ENCODE measurements at places on chromosomes 7 and 10.
A peak's percentile ranks its signal among the peaks of the same experiment; 100 is the strongest.

GRCh38 chr7:108136191-108136688 is 6.1 kb upstream of the LAMB4 start:
- H3K27ac ChIP-seq: peak overlapping the region; percentile 7
- H3K4me1 ChIP-seq: peaks cover 11% of the 10 kb centered on the region
- no peaks in the 10 kb centered on the region for H3K36me3 ChIP-seq
- H3K27me3 ChIP-seq: no peaks in the 10 kb centered on the region
- no peak overlapping the region for H3K4me3 ChIP-seq

- no peaks in the 10 kb centered on the region for H3K4me1 ChIP-seq
- no peak overlapping the region for H3K27ac ChIP-seq
- no peak for DNase-seq
- no peak overlapping the region for H3K4me3 ChIP-seq
These were observed 193.7 kb downstream of the CDK14 start for GRCh38 chr7:90789736-90790306.

GRCh38 chr10:84291384-84291783 is 37.0 kb upstream of the CCSER2 start:
- no peak overlapping the region for H3K4me3 ChIP-seq
- H3K36me3 ChIP-seq: no peaks in the 10 kb centered on the region
- H3K4me1 ChIP-seq: no peaks in the 10 kb centered on the region

GRCh38 chr10:100319707-100320402 is 10.2 kb downstream of the PKD2L1 start:
- H3K36me3 ChIP-seq: no peaks in the 10 kb centered on the region
- H3K27ac ChIP-seq: no peak overlapping the region

GRCh38 chr10:29386342-29386999 is 97.6 kb downstream of the LYZL1 start:
- no peak overlapping the region for H3K27ac ChIP-seq
- no peaks in the 10 kb centered on the region for H3K36me3 ChIP-seq
- no peak overlapping the region for H3K4me3 ChIP-seq
- no peak for DNase-seq

GRCh38 chr10:32347363-32348022 is 535 bp upstream of the EPC1 start:
- H3K4me3 ChIP-seq: peak overlapping the region; percentile 98
- DNase-seq: no peak
- no peaks in the 10 kb centered on the region for H3K27me3 ChIP-seq
- H3K27ac ChIP-seq: peak overlapping the region; percentile 50

GRCh38 chr7:1160670-1161021 is 650 bp upstream of the ZFAND2A start:
- H3K36me3 ChIP-seq: peaks cover 24% of the 10 kb centered on the region
- H3K4me1 ChIP-seq: peaks cover 29% of the 10 kb centered on the region
- H3K27me3 ChIP-seq: no peaks in the 10 kb centered on the region
- peak overlapping the region; percentile 66 for H3K27ac ChIP-seq
- no peak for DNase-seq

DNA sequence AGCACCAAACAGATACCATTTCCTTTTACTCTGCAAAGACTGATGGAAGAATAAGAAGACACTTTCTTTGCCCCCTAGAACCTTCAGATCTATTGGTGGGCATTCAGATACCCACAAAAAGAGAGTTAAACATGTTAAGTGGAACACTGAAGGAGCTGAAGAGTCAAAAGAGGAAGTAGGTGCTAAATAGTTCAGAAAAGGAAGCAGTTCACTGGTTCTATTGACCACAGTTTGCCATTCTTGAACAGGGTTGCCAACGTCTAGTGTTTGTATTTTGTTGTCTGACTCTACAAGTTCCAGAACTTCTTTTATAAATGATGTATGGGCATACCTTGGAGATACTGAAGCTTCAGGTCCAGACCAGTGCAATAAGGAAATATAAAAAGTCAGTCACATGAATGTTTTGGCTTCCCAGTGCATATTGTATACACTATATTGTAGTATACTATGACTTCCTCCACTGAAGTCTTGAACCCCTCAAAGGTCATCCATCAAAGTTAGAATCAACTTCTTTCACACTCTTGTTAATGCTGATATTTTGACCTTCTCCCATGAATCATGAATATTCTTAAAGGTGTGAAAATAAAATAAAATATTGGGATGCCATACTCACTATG is 47.5 kb upstream of the AGR3 start:
- H3K4me1 ChIP-seq: peaks cover 18% of the 10 kb centered on the region
- H3K27me3 ChIP-seq: no peaks in the 10 kb centered on the region
- no peak overlapping the region for H3K27ac ChIP-seq
- H3K36me3 ChIP-seq: no peaks in the 10 kb centered on the region

- H3K36me3 ChIP-seq: no peaks in the 10 kb centered on the region
- DNase-seq: no peak
- no peak overlapping the region for H3K4me3 ChIP-seq
- no peak overlapping the region for H3K27ac ChIP-seq
These were observed 171.8 kb downstream of the SEMA3D start for GRCh38 chr7:85014936-85015660.

DNA sequence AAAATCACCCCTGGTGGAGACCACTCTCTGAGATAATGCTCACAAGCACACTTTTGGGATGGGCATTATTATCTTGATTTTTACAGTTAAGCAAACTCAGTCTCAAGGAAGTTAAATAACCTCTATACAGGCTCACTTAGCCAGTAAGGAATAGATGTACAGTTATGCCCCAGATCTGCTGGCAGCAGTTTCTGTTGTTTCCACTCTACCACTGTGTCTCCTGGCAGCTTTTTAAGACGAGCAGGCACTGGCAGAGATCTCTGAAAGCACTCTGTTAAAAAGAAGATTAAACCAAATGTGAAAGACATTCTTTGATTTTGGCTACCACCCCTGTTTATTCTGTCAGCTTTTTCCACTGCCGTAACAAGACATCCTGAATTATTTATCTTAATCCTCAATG is 73.2 kb downstream of the SRI start:
- no peaks in the 10 kb centered on the region for H3K27me3 ChIP-seq
- H3K4me3 ChIP-seq: no peak overlapping the region
- no peaks in the 10 kb centered on the region for H3K4me1 ChIP-seq
- H3K27ac ChIP-seq: no peak overlapping the region

DNA sequence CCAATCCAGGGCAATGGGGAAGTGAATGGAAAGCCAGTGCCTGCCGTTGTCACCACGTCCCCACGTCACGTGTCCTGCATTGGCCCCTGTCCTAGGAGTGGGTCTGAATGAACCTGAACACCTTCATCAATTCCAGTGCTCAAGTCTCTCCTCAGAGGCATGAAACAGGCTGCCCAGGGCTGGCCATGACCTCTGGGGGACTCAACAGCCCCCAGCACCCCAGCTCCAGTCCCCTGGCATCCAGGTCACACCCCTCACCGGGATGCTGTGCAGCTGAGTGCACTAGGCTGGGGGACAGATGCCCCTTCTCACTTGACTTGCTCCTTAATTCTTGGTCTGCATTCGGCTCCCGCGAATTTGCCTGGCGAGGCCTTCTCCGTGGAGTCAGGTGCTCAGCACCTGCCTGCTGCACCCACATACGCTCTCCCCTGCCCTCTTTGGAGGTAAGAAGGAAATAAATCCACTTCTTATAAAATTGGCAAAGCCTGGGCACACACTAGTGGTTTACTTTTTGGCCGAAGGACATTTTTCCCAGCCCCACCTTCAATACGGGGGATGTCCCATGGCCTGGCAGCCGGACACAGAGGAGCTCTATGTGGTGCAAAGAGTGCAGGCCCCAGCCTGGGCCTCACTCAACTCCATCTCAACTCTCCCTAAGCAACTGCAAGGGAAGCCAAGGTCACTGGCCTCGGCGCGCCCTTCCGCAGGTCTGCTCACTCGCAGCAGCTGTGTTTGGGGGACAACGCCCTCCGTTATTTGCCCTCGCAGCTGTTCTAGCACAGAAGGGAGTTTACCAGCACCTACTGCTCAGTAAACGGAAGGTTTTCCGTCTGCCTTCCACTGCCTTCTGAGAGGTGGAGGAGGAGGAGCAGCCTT is 77.6 kb upstream of the SHH start:
- H3K4me3 ChIP-seq: no peak overlapping the region
- no peak overlapping the region for H3K27ac ChIP-seq
- no peaks in the 10 kb centered on the region for H3K36me3 ChIP-seq
- no peak for DNase-seq
- H3K27me3 ChIP-seq: peaks cover 30% of the 10 kb centered on the region

GRCh38 chr7:158328376-158329013 is 259.1 kb downstream of the PTPRN2 start:
- H3K36me3 ChIP-seq: no peaks in the 10 kb centered on the region
- H3K27ac ChIP-seq: no peak overlapping the region
- no peak for DNase-seq
- no peaks in the 10 kb centered on the region for H3K4me1 ChIP-seq

- no peaks in the 10 kb centered on the region for H3K36me3 ChIP-seq
- no peak overlapping the region for H3K27ac ChIP-seq
- H3K4me1 ChIP-seq: no peaks in the 10 kb centered on the region
These were observed 22.7 kb upstream of the SLC35B4 start for GRCh38 chr7:134339475-134339874.

DNA sequence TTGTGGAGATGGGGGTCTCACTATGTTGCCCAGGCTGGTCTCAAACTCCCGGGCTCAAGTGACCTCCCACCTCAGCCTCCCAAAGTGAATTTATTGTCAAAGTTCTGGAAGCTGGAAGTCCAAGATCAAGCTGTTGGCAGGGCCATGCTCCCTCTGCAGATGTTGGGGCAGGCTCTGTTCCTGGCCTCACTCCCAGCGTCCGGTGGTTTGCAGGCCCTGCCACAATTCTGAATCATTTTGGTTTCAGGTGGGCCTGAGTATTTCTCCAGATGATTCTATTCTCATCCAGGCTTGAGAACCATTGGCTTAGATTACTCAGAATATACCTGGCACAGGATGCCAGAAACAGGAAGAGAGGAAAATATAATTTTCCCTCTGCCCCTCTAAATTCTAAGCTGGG is 737.4 kb downstream of the TNS3 start:
- H3K36me3 ChIP-seq: no peaks in the 10 kb centered on the region
- no peak overlapping the region for H3K4me3 ChIP-seq
- no peaks in the 10 kb centered on the region for H3K27me3 ChIP-seq
- no peaks in the 10 kb centered on the region for H3K4me1 ChIP-seq

DNA sequence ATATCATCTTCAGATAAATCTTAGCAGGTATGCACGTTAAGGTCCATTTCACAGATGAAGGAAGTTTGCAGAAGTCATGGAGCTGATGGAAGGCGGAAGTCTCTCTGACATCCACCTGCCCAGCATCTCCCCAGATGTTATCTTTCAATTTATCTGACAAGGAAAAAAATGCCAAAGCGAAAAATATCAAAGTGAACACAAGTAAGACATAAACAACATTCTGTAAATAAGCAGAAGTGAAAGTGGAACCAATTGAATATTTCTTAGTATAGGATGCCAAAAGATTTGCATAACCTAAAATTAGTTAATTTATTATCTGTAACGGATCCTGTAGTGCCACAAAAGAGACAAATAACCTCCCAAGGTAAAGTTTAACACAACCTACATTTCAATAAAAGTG is 73.6 kb upstream of the NEBL start:
- H3K27ac ChIP-seq: no peak overlapping the region
- no peaks in the 10 kb centered on the region for H3K4me1 ChIP-seq
- no peak for DNase-seq
- no peaks in the 10 kb centered on the region for H3K27me3 ChIP-seq

- no peaks in the 10 kb centered on the region for H3K36me3 ChIP-seq
- DNase-seq: no peak
- no peak overlapping the region for H3K4me3 ChIP-seq
These were observed 39.0 kb downstream of the TFPI2 start for GRCh38 chr7:93851536-93851935.

DNA sequence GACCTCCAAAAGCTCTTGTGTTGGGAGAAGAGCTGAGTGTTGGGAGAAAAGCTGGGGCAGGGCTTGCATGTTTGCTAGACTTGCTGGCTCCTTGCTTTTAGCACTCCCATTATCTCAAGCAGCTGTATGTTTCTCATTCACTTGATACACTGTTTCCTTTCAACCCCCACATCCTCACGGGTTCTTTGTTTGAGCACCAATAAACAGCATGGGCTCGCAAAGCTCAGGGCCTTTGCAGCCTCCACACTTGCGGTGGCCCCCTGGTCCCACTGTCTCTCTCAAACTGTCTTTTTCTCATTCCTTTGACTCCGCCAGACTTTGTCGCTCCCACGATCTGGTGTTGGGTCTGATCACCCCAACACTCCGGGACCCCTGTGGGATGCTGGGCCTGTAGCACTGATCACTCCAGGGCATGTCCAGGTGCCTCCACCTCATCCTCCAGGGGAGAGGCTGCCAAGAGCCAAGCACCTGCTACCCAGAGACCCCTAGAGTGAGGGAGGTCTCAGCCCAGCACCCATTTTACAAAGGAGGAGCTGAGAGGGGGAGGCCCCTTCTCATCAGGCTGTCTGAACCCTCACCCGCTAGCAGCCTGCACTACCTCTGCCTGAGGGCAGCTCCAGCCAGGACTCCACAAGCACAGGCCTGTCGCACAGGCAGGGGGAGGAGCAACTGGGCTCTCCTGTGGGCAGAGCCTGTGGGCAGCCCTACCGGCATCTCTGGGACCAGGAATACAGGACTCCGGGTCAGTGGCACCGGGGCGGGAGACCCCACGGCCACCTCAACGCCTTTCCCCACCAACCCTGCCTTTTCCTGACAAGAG is 49.1 kb upstream of the MSMB start:
- no peak for DNase-seq
- H3K27ac ChIP-seq: peak overlapping the region; percentile 65
- H3K4me1 ChIP-seq: peaks cover 36% of the 10 kb centered on the region
- peak overlapping the region; percentile 66 for H3K4me3 ChIP-seq

- no peaks in the 10 kb centered on the region for H3K36me3 ChIP-seq
- H3K27ac ChIP-seq: no peak overlapping the region
- peaks cover 31% of the 10 kb centered on the region for H3K27me3 ChIP-seq
- H3K4me1 ChIP-seq: no peaks in the 10 kb centered on the region
- DNase-seq: no peak
- H3K4me3 ChIP-seq: no peak overlapping the region
These were observed 53.1 kb upstream of the CXCL12 start for GRCh38 chr10:44437840-44438511.

- H3K27me3 ChIP-seq: no peaks in the 10 kb centered on the region
- no peaks in the 10 kb centered on the region for H3K36me3 ChIP-seq
- no peak overlapping the region for H3K27ac ChIP-seq
- no peak overlapping the region for H3K4me3 ChIP-seq
- H3K4me1 ChIP-seq: no peaks in the 10 kb centered on the region
These were observed 566.7 kb upstream of the NRP1 start for GRCh38 chr10:33901166-33901565.

GRCh38 chr7:158070222-158070920 is 517.3 kb downstream of the PTPRN2 start:
- H3K27me3 ChIP-seq: peaks cover 9% of the 10 kb centered on the region
- H3K4me1 ChIP-seq: no peaks in the 10 kb centered on the region
- DNase-seq: no peak
- no peaks in the 10 kb centered on the region for H3K36me3 ChIP-seq
- no peak overlapping the region for H3K4me3 ChIP-seq

GRCh38 chr7:52700349-52700748 is 335.1 kb upstream of the POM121L12 start:
- no peak overlapping the region for H3K4me3 ChIP-seq
- no peak overlapping the region for H3K27ac ChIP-seq
- DNase-seq: no peak
- H3K27me3 ChIP-seq: no peaks in the 10 kb centered on the region
- no peaks in the 10 kb centered on the region for H3K4me1 ChIP-seq
- no peaks in the 10 kb centered on the region for H3K36me3 ChIP-seq

Measured in T-cell (primary cell).